Fibroblast of lung (primary cell): ENCODE measurements at places on chromosomes 2 and 18. TPM values are rescaled to one million over a fixed set of nuclear protein-coding genes. Genes with fewer than 3 reads are reported as not detected.
A peak's percentile ranks its signal among the peaks of the same experiment; 100 is the strongest.

GRCh38 chr18:52394602-52395001, 54.6 kb downstream of the DCC start:
- H3K4me3 ChIP-seq = no peak overlapping the region
- no peaks in the 10 kb centered on the region for H3K36me3 ChIP-seq
- no peak for DNase-seq
- H3K27ac ChIP-seq = no peak overlapping the region

DNA sequence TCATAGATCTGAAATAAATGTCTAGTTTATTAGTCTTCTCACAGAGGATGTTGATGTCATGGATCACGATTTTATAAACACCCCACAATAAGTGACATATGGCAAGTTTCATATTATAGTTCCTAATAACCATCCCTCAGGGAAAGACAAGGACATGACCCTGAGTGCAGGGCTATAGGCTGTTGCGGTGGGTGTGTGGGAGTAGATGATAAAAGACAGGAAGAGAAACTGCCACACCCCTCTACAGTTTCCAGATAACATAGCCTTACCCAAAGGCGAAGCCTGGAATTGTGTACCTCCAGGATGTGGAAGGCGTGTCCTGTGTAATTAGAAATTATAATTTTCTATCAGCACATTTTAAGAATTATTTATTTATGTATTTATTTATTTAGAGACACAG, 2.4 kb upstream of the NEDD4L start:
- no peak overlapping the region for H3K27ac ChIP-seq
- no peaks in the 10 kb centered on the region for H3K36me3 ChIP-seq
- H3K4me3 ChIP-seq = no peak overlapping the region
- H3K27me3 ChIP-seq = no peaks in the 10 kb centered on the region
- peaks cover 8% of the 10 kb centered on the region for H3K4me1 ChIP-seq

DNA sequence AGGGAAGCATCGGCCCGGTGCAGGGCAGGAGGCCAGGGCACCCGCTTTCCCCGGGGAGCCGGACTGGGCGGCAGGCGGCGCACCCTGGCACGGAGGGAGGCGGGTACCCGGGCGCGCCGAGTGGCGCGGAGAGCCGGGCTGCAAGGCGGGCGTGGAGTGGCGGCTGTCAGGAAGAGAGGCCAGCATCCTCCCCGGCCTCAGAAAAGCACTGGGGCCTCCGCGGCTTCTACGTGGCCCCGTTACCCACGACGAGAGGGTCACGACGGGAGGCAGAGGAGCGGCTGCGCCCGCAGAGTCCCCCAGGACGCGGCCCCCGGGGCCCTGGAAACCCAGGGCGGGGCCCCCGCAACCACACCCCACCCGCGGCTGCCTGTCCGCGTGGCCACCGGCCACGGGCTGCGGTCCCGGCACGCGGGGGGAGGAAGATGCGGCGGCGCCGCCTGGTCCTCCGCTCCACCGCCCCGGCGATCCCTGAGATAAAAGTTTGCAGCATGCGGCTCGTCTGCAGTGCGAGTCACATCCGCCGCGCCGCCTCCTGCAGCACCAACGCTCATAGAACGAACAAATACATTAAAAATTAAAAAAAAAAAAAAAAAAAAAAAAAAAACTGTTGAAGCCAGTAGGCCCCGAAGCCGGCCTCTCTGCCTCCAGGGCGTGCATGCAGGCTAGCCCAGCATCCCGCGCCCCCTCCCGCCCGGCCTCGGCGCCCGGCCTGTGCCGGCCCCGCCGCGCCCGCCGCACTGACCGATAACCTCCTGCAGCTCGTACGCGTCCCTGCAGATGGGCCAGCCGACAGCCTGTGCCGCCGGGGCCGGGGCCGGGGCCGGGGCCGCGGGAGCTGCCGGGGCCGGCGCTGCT, 683 bp downstream of the STK39 start:
- peak overlapping the region; percentile 66 for H3K27ac ChIP-seq
- no peaks in the 10 kb centered on the region for H3K4me1 ChIP-seq
- H3K36me3 ChIP-seq = no peaks in the 10 kb centered on the region
- H3K27me3 ChIP-seq = no peaks in the 10 kb centered on the region
- peak overlapping the region; percentile 82 for H3K4me3 ChIP-seq

FABP1 gene
- polyA plus RNA-seq = not detected in 2 replicates

DLGAP1 gene
- 0.16 and 0.61 TPM in 2 replicates for polyA plus RNA-seq
